ENCODE measurements at places on chromosomes 3 and 15.

GRCh38 chr15:43492673-43493601 lies at the start of gene TP53BP1:
Gene TP53BP1, minus strand, starts transcription at chr15:43493156. Its CDS starts 113 bp downstream, at chr15:43493043.
- DNase-seq: peak; percentile 93

DNA sequence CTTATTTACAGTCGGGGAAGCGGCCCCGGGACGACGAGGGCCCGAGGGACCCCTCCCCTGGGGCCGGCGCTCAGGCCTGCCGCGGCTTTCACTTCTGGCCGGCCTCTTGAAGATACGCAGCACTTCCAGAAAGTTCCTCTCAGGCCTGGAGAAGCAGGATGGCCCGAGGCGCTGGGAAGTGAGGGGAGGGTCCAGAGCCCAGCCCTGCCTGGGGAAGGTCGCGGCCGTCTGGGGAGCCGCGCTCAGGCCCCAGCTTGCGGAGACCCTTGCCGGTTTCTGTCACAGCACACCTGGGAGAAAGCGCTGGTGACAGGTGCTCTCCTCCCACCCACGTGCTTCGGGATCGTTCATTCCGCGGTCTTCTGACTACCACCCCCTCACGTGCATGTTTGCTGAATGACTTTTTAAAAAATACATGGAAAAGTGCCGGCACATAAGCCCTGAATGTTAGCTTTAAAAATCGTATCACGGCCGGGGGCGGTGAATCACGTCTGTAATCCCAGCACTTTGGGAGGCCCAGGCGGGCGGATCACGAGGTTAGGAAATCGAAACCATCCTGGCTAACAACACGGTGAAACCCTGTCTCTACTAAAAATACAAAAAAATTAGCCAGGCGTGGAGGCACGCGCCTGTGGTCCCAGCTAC lies 727 bp upstream of the TM2D3 start:
- no peak for DNase-seq

GRCh38 chr3:175198991-175199783 lies 340.1 kb downstream of the NAALADL2 start:
- no peak for DNase-seq

- DNase-seq: no peak
These were observed 97.0 kb downstream of the IGF2BP2 start for GRCh38 chr3:185727873-185728272.

DNA sequence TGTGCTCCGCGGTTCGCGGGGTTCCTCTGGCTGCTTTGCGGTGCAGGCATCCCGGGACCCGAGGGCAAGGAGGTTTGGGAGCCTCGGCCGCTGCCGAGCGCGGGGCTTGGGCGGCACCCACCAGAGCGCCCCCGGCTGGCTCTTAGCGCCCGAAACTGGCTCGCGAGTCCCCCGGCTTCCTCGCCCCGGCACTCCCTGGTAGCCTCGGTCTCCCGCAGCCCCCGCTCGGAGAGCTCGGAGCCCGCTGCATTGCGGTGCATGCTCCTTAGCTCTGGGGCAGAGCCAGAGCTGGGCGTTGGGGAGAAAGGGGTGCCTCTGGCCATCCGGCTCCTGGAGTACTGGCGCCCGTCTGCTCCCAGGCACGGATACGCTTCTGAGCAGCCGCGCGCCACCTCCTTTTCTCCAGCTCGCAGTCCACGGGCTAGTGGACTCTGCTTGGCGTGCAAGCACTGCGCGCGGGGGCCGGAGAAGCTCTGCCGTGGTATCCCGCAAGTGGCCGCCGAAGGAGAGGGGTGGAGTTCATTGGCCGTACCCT lies 753 bp downstream of the EPHB1 start:
- no peak for DNase-seq

DNA sequence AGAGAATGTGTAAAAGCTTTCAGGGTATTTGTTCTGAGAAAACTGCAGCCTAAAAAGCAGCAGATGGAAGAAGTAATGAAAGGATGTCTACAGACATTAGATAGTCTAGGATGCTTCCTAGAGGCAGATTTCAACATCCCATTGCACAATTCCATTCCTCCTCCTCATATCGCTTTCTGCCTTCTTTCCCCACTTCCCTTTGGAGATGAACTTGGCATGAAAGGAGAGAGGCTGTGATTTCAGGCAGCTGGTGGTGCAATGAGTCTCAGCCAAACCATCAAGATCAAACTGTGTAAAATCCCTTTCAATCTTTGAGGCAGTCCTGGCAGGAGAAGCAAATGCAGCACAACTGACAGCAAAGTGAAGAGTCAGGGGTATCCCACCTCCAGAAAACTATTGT lies 438.7 kb upstream of the KCNMB2 start:
- DNase-seq: no peak

DNA sequence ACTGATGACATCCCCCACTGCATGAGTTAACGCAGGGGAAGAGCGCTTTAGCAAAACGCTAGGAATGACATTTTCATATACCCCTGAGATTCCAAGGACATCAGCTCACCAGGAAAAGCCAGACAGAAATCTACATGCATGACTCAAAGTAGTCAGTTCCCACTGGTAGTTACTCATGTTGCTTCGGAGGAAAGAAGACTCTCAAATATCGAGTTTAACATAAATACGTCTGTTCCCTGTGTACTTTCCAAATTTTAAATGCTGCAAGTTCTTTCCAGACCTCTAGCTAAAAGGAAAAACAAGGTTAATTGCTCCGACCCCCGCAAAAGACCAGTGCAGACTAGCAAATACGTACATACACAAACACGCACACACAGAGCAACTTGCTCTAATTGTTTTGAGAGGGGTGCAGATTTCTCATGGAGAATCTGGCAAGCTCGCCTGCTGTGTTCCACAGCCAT lies 115.4 kb upstream of the PRICKLE2 start:
- no peak for DNase-seq

GRCh38 chr15:67941648-67942310 lies 101.9 kb upstream of the RNU6-1 start:
- no peak for DNase-seq

DNA sequence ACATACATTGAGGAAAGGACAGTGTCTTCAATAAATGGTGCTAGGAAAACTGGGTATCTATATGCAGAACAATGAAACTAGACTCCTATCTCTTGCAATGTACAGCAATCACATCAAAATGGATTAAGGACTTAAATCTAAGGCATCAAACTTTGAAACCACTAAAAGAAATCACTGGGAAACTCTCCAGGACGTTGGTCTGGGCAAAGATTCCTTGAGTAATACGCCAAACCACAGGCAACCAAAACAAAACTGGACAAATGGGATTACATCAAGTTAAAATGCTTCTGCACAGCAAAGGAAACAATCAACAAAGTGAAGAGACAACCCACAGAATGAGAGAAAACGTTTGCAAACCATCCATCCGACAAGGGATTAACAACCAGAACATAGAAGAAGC lies 14.5 kb downstream of the LAMP3 start:
- no peak for DNase-seq

GRCh38 chr3:33637482-33637881 lies 80.6 kb downstream of the CLASP2 start:
- no peak for DNase-seq
